ENCODE measurements at places on chromosomes 4 and X.

DNA sequence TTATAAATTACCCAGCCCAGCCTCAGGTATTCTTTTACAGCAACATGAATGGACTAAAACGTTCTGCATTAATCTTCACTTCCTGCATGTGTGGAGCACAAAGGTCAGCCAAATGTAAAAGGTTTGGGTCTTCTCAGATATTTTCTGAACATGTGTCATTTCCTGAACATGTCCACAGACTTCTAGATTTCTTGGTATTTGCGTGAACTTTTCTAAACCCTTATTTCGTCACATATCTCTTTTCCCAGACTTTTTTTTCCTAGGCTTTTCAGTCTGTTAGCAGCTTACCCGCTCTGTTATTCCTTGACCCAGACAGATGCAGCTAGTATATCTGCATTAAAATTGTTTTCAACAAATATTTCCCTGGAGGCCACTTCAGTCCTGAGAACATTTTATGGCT, 57.3 kb upstream of the USP51 start:
- no peak for DNase-seq

GRCh38 chrX:118352566-118352965, 6.7 kb downstream of the WDR44 start:
- no peak for DNase-seq

GRCh38 chr4:173009129-173009823, 159.3 kb upstream of the GALNT7 start:
- DNase-seq: no peak

GRCh38 chr4:36330796-36331195, 49.4 kb downstream of the DTHD1 start:
- no peak for DNase-seq

- DNase-seq: peak; percentile 18
Observed at GRCh38 chrX:76796311-76796710, 368.8 kb downstream of the MAGEE1 start.

- DNase-seq: no peak
Observed at GRCh38 chrX:41946235-41946634, 22.9 kb upstream of the CASK start.

DNA sequence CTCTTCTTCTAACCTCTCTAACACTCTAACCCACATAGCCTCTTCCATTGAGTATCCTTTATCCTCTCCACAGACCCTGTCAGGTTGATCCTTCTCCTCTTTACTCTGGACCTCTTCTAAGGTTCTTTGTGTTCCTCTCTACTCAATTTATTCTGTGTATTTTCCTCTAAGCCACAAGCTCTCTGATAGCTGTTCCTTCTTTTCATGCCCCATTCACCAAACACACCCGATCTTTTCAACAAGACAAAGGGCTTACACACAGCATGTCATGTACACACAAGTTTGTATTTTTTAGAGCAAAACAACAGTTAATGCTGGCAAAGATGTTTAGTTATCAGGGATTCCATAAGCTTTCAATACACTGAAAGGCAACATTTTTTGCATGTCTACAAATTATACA, 1.9 kb downstream of the SPIN2B start:
- no peak for DNase-seq

- DNase-seq: no peak
Observed at GRCh38 chrX:44698357-44698756, 145.5 kb upstream of the DUSP21 start.

GRCh38 chr4:97238956-97239666, 904.2 kb downstream of the STPG2 start:
- DNase-seq: no peak

DNA sequence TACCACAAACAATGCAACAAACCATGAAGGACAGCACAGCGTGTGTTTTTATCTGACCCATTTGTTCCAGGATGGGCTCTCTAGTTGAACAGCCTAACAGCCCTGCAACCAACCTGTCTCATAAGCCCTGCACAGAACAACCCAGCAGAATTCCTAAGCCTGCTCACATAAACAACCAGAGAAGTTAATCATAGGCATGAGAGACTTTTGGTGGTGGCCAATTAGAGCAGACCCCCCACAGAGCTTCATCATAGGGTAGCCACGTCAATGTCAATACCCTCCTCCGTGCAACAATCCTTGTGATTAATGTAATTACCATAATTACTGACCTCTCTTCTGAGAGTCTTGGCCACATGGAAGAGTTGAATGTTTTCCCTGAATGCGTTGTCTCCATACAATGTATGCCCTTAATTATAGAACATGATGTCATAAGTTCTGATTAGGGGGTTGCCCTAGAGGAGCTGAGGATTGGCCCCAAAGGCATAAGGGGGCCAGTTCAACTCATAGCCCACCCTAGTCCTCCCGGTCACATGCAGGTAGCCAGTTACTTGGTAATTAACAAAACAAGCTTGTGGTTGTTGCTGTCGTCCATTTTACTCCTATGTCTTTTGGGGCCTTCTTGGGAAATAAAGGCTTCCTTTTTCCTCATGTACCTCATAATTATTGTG, 92.7 kb downstream of the SYNPO2 start:
- no peak for DNase-seq

DNA sequence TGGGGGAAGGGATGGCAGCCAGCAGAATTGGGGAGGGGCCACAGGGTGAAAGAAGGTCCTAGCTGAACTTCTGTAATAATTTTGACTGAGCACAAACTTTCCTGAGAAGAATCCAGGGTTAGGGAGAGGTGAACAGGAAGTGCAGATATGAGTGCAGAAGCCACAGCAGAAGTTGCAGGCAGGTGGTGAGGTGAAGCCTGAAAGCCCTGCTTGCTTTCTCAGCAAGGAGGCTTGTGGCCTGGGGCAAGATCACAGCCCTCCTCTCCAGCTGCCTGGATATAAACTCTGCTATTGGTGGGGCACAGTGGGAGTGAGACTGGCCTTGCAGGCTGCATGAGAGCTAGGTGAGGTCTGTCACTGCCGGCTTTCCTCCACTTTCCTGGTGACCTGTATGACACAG, 44.1 kb upstream of the UPRT start:
- DNase-seq: no peak

GRCh38 chrX:153974726-153975286, 2.3 kb downstream of the TMEM187 start:
- DNase-seq: no peak

GRCh38 chr4:26044983-26045382, 131.0 kb downstream of the SMIM20 start:
- no peak for DNase-seq

DNA sequence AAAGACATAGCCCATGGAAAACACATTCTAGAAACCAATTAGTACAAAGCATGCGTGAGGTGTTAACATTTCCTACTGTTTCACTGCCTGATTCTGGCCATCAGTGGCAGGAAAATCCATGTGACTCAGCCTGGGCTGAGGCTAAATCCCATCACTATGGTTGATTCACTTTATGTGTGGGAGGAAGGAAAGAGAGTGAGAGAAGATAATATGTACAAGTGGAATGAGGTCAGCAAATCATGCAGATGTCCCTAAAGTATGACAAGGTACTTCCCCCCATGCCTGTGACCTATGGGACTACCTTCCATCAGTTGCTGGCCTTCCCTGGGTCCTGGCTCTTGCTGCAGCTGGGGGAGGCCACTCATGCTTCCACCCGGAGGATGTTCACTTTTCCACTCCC, 64.2 kb upstream of the MAP3K15 start:
- peak; percentile 69 for DNase-seq

DNA sequence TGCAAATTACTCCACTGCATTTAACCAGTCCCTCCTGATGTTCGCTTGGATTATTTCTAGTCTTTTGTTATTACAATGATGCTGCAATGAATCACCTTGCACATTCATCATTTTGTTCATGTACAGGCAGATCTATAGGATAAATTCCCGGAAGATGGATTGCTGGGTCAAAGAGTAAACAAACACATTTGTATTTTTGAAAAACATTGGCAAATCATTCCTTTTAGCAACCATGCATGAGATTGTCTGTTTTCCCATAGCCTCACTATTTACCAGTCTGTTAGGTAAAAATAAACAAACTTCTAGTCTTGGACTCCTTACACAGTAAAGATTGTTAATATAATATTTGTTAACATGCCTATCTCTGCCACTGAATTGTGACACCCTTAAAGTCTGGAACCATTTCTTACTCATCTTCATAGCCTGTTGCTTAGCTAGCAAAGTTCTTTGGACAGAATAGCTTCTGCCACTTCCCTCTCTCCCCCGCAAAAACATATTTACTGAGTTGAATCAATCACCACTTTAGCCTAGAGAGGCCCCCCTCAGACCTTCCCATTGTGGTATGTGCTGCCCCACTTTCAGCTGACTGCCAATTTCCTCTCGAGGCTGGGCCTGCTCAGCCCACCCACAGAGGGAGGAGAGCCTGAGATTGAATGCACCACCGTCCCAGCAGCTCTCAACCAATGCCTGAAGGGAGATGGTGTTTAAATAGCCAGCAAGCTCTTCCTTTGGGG, 108.4 kb upstream of the ATXN3L start:
- peak; percentile 94 for DNase-seq

DNA sequence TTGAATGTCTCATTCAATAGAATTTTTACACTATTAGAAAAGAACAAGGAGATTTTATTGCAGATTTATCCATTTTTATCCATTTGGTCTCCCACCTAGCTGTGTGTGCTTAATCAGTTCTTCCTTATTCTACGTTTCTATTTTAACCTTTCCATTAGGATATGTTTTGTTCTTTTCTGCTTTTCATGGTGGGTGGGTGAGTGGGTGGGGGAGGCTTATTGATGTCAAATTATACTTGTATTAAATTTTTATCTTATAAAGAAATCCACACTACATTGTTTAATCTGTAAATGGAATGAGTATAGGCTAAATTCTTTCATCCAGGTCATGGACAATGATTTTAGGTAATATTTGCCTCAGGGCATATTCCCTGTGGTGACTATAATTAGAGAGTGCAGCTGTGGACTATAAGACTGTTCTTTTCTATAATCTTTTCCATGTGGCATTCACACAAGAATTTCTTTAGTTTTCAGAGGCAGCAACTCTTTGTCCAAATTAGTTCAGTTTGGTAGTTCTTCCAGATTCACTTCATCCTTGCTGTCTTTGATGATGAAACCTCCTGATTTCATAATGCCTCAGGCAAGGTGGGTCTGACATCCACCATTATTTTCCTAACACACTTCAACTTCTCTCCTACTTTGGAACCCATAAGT, 2451.8 kb downstream of the PCDH7 start:
- no peak for DNase-seq

- peak; percentile 40 for DNase-seq
Observed at GRCh38 chrX:103919270-103919637, 43.2 kb upstream of the TMSB15B start.

DNA sequence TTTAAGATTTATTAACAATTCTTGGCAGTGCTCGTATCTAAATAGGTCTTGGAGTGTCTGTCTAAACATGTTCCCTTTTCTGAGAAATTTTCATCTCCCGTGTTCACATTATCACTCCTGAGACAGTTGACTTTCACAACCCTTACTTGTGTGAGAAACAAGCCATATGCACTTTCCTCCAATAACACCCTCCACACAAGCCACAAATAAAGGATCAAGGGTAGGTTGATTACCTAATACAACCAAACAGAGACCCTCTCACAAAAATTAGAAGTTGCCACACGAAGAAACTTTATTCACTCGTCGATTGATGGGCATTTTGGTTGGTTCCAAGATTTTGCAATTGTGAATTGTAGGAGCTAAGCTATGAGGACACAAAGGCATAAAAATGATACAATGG, 763.9 kb downstream of the TRAM1L1 start:
- no peak for DNase-seq

GRCh38 chrX:38717871-38718270, 83.4 kb upstream of the MID1IP1 start:
- DNase-seq: peak; percentile 10

GRCh38 chrX:10001496-10001895, 34.3 kb downstream of the CLDN34 start:
- DNase-seq: no peak

DNA sequence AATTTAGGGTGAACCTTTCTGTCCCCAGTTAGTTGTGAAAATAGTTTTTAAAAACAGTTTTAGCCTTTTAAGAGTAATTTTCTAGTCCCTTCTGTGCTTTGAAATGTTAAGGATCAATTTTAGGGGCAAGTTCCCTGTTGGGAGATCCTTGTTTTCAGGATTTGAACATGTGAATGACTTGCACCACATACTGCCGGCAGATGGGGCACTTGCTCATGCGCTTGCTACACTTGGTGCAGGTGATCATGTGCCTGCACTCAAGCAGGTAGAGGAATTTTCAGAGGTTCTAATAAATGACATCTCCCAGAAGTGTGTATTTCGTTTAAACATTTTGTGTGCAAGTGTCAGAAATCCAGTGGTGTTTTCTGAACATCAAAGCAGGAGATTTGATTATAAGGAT, 195.9 kb downstream of the CHM start:
- DNase-seq: peak; percentile 15

GRCh38 chr4:78776729-78777575, 802 bp downstream of the BMP2K start:
- DNase-seq: peak; percentile 86

DNA sequence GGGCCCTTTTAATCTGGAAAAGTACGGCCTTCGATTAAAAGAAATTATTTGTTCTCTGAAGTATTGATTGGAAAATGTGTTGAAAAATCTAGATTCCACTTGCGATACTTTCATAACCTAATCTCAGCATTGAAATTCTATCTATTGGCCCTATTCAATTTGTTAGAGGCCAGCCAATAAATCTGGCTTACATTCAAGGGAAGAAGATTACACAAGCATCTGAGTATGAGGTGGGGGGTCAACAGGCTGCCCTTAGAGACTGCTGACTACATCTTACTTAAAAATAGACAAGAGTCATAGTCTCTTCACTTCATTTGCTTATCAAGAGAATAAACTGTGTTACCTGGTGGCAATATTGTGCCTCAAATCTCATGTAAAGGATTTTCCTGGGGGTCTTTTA, 248.0 kb upstream of the KCNIP4 start:
- no peak for DNase-seq

- DNase-seq: no peak
Observed at GRCh38 chrX:9844936-9845577, 58.8 kb downstream of the SHROOM2 start.
